ENCODE measurements at places on chromosomes 7 and 10.
A peak's percentile ranks its signal among the peaks of the same experiment; 100 is the strongest.

GRCh38 chr10:123838596-123839310 is 52.9 kb downstream of the CPXM2 start:
- DNase-seq, result no peak

- no peak for DNase-seq
Measured at GRCh38 chr10:28211759-28212158, 91.1 kb downstream of the MPP7 start.

DNA sequence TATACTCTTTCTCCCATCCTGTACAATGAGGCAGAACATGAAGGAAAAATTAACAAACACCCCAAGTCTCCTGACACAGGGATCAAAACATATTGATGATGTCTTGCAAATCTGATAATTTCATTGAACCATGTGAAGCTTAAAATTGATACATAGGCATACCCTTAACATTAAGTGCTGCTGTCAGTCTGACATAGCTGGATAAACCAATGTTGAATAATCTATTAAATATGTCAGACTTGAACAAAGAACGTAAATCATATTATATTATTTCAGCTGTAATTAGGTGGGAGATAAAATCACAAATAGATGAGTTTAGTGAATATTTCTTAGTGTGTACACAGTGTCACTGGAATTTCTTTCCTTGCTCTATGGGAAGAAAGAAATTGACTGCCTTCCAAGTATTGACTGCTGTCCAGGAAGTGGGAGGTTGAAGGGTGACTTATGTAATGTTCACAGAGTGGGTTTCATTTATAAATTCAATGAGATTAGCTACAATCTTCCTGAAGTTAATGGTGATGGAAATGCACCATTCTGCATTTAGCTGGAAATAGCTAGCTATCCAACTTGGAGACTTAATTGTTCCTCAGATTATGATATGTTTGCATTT is 170.8 kb downstream of the AUTS2 start:
- DNase-seq, result peak; percentile 25

DNA sequence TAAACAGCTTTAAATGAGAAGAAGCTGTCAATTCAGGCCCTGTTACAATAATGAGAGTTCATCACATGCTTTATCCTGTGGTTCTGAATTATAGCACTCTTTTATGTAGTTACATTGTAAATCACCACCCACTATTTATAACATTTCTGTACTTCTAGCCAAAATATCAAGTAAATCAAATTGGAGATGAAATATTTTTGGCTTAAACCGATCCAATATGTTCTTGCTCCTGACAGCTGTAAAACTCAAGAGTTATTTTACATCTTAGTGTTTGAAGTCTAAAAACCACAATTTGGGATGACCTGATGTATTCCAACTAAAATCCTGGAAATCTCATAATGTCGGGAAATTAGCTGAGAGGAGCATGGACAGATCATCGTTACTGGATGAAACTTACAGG is 371.2 kb upstream of the LRRN3 start:
- DNase-seq, result no peak

GRCh38 chr10:125029584-125030242 is 87.8 kb downstream of the ZRANB1 start:
- DNase-seq, result peak; percentile 31

- DNase-seq, result no peak
Measured at GRCh38 chr7:2006231-2006771, 226.4 kb downstream of the MAD1L1 start.

DNA sequence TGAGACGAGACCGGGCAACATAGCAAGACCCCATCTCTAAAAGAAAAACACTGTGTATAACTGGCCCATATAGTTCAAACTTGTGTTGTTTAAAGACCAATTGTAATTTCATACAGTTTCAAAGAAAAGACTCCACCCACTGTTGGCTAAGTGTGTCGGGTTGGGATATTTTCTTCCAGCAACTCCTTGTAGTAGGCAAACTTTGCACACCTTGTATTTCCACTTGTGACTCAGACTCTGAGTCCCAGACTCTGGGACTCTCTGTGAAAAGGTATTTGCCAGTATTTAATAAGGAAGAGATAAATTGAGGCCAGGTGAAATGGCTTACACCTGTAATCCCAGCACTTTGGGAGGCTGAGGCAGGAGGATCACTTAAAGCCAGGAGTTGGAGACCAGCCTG is 29.3 kb upstream of the RHBDD2 start:
- no peak for DNase-seq

DNA sequence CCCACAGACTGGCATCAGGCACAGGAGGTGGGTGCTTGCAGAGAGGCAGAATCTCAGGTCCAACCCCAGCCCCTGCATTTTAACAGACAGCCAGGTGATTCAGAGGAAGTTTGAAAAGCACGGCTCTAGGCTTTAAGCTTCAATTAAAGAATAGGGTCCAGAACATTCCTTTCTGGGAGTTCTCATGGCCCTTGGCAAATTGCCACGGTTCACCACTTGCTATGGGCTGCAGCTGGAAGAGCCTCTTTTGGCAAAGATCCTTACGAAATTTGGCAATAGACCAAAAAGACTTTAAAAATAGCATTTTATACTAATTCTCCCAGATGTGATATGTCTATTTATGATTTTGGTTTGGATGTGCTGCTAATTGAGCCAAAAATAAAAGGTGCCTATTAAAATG is 148.1 kb downstream of the ITGA8 start:
- peak; percentile 84 for DNase-seq

DNA sequence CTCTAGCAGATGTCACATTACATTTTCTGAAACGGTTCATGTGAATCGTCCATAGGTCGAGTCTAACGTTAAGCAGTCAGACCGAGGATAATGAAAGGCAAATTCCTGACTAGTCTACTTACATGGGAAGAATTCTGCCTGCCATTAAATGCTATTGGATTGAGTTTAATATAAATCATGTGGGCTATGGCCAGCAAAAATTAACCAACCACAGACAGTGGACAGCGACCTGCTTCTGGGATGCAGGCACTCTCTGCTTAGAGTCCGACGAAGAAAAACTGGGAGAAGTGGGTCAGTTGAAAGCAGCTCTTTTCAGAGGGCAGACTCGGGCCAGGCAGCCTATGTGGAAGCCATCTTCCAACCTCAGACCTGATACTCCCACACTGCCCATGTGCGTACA is 16.6 kb downstream of the PIP4K2A start:
- DNase-seq, result no peak
